GM19239 (cell line): ENCODE measurements at places on chromosomes 11 and 22.

DNA sequence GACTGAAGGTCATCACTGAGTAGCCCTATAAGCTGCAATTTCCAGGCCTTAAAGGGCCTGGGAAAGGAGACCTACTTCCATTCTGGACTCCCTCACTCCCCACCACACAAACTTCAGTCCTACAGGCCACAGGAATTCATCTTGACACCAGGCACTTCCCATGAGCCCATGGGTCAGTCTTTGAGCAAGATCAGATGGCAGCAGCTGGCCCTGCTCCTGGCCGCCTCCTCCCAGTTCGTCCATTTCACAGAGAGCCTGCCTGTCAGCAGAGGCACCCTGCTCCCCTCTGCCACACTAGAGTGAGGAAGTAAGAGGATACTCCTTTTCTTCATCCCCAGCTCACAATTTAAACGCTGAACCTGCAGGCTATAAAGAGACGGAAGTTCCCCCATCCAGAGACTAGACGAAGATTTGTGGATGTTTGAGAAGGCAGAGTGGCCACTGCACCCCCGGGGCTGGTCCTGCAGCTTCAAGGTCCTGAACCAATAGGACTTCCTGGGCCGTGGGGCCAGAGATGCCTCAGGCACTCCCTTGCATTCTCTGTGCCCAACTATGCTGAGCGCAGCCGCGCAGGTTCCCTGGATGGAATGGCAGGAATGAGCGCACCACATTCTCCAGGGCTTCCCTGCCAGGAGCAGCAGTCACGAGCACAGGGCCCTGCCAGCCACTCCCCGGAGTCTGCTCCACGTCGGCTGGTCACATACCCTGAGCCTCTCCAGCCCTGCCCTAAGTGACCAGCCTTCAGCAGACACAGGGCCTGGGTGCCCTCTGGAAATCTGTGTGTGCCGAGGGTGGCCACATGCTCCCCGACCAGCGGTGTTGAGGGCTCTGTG, 33.5 kb upstream of the BID start:
- DNase-seq: no peak

- no peak for DNase-seq
Observed at GRCh38 chr11:4851033-4851432, 2.0 kb upstream of the OR51S1 start.

GRCh38 chr22:39097098-39098020, at the start of gene APOBEC3H:
TSS of gene APOBEC3H (plus strand) at chr22:39097244. CDS start at chr22:39100279, 3,035 bp downstream.
- DNase-seq: no peak

DNA sequence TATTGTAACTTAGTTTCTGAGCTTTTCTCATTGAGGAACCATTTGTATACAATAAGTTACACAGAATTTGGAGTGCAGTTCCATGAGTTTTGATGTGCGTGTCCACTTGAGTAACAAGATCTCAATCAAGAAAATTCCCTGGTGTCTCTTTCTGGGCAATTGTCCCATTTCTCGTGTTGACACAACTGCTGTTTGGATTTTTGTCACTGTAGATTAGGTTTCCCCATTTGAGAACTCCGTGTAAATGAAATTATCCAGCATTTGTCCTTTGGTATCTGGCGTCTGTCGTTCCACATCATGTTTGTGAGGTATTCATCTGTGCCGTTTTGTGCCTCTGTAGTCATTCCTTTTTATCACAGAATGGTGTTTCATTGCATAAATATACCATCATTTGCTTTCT, 547.0 kb downstream of the TBC1D22A start:
- no peak for DNase-seq

DNA sequence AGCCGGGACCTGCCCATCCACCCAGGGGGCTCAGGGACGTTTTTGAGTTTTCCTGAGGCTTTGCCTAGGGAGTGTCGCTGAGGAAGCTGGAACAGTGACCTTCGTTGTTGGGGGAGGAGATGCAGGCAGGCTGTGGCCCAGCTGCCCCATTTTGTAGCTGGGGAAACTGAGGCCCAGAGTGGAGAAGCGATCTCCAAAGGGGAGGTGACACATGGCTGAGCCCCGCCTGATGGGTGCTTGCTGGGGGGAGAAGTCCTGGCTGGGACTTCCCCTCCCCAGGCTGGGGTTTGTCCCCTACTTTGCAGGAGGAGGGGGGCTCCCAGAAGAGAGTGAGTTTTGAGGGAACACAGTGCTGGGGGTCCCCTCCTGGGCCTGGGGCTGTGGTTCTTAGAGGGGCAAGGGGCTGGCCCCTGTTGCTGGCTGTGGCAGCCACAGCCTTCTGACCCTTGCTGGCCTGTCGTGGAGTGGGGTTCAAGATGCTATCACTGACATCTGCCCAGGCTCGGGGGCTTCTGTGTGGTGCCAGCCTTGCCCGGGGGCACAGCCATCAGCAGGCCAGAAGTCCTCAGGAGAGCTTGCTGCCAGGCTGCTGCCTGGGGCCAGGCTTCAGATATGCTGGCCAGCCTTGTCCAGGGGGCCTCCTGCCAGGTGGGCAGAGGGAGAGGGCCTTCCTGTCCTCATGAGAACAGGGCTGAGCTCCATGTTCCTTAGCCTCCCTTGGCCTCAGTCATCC, 21.4 kb downstream of the KCNQ1 start:
- DNase-seq: no peak

GRCh38 chr11:132330515-132330914, 960.1 kb downstream of the NTM start:
- no peak for DNase-seq

- DNase-seq: no peak
Observed at GRCh38 chr22:35643991-35644390, 4.3 kb upstream of the APOL6 start.

DNA sequence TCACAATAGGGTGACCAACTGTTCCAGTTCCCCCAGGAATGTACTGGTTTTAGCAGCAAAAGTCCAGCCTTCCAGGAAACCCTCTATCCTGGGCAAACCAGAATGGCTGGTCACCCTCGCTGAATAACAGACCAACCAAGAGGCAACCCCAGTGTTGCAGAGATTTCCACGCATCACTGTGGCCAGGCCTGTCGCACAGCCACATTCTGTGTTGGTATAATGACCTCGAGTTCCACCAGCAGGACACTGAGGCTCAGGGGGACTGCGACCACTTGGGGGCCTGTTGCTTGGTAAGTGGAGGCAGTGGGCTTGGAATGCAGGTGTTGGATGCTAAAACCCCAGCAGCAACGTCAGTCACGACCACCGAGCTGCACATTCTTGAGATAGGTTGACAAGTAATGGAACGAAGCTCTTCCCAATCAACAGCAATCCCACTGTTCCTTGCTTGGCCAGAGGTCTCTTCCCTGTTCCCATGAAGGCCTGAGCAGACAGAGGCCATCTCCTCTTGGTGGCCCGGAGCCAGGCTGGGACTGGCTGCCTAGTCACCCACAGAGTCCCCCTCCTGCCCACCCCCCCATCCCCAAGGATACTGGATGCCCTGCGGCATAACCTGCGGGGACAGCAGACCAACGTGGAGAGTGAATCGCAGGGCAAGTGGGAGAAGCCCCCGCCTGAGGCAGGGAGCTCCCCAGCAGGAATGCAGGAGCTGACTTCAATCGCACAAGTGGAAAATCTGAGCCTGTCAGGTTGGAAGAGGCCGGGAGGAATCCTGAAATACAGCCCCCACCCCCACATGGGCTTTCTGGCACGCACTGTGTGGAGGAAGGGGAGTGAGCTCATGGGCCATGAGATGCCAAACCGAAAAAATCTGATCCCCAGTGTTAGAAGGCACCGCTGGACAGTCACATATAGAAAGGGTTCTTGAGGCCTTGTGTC, 43.4 kb upstream of the MN1 start:
- no peak for DNase-seq

- no peak for DNase-seq
Observed at GRCh38 chr11:17511571-17511970, 32.6 kb downstream of the USH1C start.

DNA sequence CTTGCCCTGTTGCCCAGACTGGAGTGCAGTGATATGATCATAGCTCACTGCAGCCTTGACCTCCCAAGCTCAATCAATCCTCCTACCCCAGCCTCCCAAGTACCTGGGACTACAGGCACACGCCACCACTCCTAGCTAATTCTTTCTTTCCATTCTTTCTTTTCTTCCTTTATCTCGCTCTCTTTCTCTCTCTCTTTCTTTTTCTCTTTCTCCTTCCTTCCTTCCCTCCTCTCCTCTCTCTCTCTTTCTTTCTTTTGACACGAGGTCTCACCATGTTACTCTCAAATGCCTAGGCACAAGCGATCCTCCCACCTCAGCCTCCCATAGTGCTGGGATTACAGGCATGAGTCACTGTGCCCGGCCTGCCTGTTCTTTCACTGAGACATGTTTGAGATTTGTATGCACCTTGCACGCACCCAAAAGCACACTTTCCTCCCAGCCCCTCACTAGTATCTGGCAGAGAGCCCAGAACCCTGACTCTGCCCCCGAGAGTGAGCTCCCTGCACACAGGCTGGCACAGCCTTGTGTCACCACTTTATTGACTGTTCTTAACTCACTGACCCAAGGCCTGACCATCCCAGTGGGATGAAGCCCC, 56.8 kb downstream of the CD6 start:
- DNase-seq: no peak

GRCh38 chr11:2128130-2128510, 11.1 kb downstream of the IGF2 start:
- no peak for DNase-seq

GRCh38 chr11:107769189-107769588, 57.3 kb upstream of the SLN start:
- no peak for DNase-seq

- no peak for DNase-seq
Observed at GRCh38 chr22:43852573-43853327, 9.6 kb downstream of the SULT4A1 start.

- DNase-seq: no peak
Observed at GRCh38 chr11:30210357-30210756, 20.5 kb upstream of the FSHB start.

DNA sequence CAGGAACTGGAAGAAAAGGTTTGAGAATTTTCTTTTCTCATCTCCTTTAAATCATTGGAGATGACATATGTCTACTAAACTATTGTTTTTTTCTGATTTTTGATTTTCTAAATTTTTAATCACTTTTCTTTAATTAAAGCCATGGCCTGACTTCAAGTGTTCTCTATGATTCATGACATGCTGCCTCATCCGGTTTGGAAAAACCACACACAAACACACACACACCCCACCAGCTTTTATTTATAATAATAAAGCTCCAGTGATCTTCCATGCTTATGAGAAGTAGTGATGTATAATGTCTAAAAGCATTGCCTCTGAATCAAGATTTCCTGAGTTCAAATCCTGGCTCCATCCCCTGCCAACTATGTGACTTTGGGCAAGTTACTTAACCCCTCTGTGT, 179.2 kb downstream of the SPON1 start:
- no peak for DNase-seq
